Stimulated activated CD4-positive, alpha-beta T cell treated with anti-CD3 and anti-CD28 coated beads, Interleukin-1b, Interleukin-23, amount 100 ng/mL, for 48 hours (primary cell): ENCODE measurements at places on chromosomes 13 and 19.

- no peak for DNase-seq
Measured at GRCh38 chr13:77868717-77869116, 49.9 kb downstream of the EDNRB start.

DNA sequence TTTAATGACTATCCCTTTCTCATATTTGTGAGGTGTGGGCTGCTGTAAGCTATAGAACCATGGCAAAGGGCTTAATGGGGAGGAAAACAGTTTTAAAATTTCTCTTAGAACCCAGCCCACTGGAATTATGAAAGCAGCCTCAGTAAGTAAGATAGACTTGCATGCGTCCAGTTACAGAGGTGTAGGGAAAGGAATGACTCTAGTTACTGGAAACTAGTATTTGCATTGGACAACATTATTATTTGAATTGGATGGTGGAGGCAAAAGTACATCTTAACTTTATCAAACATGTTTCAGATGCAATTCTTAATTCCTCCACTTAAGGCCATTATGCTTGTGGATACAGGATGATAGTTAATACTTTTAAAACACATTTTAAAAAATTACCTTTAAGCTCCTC is 292.9 kb downstream of the SPRY2 start:
- DNase-seq, result no peak

DNA sequence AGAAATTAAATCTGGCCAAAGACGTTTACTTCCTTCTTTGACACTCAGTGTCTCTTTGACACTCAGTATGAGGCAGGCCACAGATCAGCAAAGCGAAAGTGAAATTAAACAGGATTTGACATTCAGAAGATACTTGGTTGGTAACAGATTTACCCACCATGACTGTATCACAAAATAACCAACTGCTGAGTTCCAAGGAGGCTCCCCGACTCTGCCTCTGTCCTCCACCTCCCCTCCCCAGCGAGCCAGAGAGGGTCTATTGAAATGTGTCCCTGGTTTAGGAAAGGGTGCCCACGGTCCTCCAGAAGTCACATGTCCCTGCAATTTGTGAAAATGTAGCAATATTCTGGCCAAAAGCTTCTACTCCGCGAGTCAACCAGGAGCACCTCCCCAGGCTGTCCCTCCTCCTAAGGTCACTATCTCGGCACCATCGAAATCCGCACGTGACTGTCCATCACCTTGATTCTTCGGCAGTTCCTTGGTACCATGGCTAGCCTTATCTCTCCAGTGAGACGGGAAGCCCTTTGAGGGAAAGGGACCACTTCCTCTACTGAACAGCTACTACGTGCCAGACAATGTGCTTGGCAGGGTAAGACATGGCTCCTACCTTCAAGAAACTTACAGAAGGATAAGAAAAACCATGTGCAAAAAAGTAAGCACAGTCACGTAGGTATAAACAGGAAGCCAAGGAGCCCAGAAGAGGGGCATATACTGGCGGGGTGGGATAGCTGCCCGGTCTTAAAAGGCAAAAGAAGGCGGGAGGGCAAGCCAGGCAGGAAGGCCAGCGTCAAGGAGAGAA is 1.5 kb downstream of the N4BP2L1 start:
- DNase-seq, result peak; percentile 30

GRCh38 chr19:9627856-9628255 is 6.8 kb upstream of the ZNF561 start:
- no peak for DNase-seq

DNA sequence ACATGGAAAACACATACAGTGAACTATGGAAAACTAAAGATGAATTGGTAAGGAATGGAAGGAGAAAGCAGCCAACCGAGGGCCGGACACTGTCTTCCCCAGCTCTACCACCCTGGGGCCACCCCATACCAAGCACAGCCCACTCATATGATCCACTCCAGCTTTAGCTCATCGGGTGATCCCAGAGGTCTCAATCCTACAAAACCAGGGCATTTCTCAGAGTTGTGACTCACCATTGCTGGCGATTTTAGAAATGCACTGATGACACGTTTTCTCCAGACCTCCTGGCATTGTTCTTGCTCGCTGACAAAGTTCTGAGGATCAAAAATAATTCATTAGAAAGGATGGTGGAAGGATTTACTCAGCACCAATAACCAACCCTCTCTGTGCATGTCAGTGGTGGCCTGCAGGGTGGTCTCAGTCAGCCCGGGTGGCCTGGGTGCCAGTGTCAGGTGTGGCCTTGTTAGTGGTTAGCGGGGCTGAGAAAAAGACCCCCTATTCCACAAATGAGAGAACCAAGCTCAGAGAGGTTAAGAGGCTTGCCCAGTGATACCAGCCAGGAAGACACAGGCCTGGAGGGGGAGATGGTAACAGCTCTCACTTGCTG is 6.6 kb downstream of the TMEM272 start:
- no peak for DNase-seq

GRCh38 chr13:43000676-43001075 is 8.6 kb upstream of the EPSTI1 start:
- no peak for DNase-seq

GRCh38 chr19:31102674-31103073 is 246.6 kb downstream of the TSHZ3 start:
- no peak for DNase-seq
